Activated T-cell treated with anti-CD3 and anti-CD28 coated beads for 24 hours (primary cell): ENCODE measurements at places on chromosomes 5 and 9.

DNA sequence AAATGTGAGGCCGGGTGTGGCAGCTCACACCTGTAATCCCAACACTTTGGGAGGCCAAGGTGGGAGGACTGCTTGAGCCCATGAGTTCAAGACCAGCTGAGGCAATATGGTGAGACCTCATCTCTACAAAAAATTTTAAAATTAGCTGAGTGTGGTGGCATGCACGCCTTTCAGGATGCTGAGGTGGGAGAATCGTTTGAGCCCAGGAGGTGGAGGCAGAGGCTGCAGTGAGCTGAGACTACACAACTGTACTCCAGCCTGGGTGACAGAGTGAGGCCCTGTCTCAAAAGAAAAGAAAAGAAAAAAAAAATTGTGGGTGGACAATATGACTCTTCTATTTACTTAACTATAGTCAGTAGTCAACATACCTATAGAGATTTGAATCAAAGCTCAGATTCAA, 4.8 kb downstream of the CHD1 start:
- DNase-seq: no peak

GRCh38 chr5:55851675-55851979, 470 bp downstream of the IL31RA start:
- DNase-seq: no peak

DNA sequence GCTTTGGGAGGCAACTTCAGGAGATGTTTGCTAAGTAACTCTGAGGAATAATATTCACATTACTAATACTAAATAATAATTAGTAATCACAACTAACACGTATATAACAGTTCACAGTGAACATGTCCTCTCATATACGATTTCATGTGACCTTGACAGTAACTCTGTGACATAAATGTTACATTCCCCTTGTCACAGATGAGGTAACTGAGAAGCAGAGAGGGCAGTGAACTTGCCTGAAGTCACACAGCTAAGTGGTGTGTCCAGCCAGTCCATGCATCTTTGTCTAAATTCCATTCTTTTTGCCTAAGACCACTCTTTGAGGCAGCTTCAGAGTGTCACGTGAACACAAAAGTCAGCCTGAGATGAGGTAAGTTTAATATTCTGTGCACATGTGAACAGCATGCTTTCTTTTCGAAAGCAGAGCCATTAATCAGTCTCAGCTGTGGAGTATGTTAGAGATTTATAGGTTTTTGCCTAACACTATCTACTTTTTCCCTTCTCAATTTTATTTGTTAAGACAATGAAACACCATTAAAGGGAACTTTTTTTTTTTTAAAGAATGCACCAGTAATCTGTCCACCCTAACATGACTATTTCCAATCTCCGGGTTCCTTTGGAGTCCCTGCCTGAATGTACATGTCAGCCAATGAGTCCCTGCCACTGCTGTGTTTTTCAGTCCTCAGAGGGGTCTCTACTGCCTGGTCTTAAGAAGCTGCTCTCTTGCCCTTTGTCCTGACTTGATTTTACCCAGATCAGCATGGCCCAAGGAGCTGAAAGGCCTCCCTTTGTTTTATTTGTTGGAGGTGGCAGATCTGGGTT, 43.5 kb downstream of the SH3PXD2B start:
- no peak for DNase-seq

DNA sequence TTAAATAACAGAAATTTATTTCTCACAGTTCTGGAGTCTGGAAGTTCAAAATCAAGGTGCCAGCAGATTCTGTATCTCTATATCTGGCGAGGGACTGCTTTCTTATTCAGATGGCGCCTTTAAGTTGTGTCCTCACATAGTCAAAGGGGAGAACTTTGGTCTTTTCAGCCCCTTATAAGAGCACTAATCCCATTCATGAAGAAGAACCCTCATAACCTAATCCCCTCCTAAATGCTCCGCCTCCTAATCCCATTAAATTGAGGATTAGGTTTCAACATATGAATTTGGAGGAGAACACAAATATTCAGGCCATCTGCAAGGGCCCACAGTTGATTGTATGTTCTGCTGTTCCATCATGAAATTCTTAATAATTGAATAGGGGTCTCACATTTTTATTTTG, 10.8 kb upstream of the CCDC152 start:
- DNase-seq: no peak

GRCh38 chr5:174354571-174354970, 309.1 kb downstream of the NSG2 start:
- no peak for DNase-seq

- no peak for DNase-seq
Measured at GRCh38 chr9:11962327-11962726, 730.9 kb upstream of the TYRP1 start.

DNA sequence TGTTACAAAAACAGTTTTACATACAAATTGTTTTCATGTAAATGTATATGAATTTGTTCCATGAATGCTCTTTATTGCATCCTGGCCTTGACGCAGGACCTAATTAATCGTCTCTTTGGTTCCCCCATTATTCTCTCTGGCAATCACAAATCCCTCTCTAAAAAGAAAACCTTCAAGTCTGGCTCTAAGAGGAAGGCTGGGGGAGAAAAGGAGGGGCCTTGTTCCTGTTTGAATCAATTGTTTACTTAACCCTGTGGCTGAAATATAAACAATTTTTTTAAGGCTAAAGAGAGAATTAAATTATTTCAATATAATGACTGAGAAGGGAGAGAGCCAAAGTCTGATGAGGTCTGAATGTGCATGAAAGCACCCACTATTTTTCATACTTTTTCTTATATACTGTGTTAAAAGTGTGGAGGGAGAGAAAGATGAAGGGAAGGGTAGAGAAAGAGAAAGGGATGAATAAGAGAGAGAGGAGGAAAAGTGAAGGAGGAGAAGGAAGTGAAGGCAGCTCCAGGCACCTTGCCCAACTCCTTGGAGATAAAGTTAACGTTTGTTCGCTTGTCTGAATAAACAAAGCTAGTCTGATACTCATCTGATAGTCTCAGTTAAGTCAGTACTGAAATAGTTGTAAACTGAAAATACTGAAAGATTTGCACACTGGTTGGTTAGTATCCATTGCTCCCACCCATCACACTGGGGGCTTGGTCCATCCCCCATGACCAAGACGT, 116.4 kb upstream of the SPDL1 start:
- DNase-seq: no peak

- DNase-seq: no peak
Measured at GRCh38 chr5:80955082-80955590, 5.0 kb upstream of the RASGRF2 start.

DNA sequence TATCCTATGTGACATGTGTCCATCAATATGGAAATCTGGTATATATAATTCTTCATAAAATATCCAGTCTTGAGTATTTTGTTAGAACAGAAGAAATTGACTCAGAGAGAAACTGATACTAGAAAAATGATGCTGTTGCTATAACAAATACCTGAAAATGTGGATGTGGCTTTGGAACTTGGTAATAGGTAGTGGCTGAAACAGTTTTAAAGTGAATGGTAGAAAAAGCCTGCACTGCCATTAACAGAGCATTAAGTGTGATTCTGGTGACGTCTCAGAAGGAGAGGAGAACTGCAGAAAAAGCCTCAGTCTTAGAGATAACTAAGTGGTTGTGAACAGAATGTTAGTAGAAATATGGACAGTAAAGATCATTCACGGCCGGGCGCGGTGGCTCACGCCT, 634.9 kb upstream of the ZNF608 start:
- no peak for DNase-seq

DNA sequence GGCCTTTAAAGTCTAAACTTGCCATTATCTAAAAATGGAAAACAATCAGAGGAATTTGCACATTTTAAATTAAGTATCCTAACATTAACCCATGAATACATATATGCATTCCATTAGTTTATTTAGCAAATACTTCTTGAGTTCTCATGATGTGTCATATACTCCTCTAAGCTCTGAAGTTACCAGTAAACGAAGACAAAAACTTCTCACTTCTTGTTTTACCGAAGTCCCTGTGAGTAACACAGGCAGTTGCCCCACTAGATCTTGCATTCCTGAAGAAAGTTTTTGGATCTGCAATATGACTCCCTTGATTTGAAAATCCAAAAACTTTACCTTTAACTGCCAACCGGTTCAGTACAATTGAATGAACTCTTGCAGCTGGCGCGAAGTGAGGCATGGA, 439.0 kb upstream of the MPDZ start:
- DNase-seq: no peak

- DNase-seq: no peak
Measured at GRCh38 chr9:81562231-81563019, 126.9 kb downstream of the TLE1 start.

GRCh38 chr5:132460846-132461568, 29.6 kb downstream of the IRF1 start:
- DNase-seq: no peak

- no peak for DNase-seq
Measured at GRCh38 chr5:57335092-57335660, 147.4 kb downstream of the ACTBL2 start.

DNA sequence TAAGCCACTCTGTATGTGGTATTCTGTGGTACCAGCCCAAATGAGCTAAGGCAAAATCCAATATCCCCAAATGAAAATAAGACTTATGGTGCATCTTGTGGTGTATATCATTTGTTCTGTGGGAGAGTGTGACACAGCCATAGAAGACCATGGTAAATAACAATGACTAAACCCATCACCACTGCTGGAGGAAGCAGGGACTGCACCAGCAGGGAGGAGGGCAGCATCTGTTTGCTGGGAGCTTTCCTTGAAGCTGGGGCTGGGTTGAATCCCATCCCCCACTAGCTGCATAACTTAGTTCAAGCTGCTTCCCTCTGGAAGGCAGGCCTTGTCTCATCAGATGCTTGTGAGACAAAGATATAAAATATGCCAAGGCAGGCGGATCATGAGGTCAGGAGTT, 14.2 kb downstream of the GADD45G start:
- no peak for DNase-seq

DNA sequence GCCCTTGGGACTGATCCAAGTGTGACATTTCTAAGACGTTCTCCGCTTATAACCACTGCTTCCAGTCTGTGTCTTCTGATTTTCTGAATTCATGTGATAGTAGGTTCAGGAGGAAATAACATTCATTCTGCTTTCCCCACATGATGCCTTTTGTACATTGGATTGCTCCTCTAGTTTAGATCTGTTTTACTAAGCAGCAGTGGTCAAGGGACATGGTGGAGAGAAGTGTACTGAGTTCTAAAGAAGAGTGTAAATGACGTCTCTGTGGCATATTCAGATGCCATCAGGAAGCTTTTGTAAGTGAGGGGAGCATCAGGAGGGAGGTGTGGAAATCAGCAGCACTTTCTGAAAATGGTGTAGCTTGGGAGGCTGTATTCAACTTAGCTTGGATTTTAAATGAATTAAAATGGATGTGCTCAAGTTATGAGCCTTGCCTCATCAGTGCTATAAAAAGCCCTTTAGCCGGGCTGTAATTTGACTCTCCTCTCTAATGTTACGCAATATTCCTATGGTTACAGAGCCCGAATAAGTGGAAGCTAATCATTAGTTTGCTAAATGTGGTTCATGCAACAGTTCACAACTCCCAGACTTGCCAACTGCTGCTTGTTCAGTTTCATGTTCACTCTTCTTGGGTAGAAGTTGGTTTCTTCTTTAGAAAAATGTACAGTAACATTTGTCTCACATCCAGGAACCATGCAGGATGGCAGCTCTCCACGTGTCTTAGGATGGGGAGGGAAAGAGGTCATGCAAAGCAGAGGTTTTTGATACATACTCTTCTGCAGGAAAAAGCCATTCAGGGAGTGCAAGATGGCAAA, 281.3 kb downstream of the ARHGAP26 start:
- no peak for DNase-seq

- DNase-seq: no peak
Measured at GRCh38 chr5:140575309-140575708, 10.7 kb downstream of the SLC35A4 start.

DNA sequence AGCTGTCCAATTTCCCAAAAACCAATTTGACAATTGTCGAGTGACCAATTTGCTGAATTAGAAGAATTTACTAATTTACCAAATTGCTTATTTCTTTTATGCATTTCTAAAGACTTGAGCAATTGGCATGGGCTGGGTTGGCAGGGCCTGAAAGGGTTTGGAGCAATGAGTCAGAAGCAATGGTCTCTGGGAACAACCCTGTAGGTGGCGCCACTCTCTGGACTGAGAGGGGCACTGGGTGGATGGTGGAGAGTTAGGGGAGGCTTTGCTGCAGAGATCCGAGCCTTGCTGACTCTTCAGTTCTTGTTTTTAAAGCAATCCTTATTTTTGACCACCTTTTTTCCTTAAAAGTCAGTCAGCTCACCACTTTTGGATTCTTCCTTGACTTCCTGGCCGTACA, 71.5 kb upstream of the RPS23 start:
- no peak for DNase-seq

DNA sequence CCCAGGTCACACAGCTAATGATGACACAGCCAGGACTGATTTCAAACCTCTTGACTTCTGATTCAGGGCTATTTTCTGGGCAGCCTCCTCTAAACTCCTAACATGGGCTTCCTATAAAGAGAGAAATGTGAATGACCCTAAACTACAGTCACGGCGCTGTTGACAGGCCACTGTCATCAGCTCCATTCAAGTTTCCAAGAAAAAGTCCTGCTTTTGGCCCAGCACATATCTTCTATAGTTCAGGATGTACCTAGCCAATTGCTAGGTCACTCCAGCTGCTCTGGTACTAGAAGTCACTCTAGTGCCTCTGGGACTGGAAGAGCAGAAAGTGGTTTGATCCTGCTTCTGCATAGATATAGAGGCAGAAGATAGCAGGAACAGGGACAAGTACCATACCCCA, 64.9 kb upstream of the TARS1 start:
- no peak for DNase-seq

DNA sequence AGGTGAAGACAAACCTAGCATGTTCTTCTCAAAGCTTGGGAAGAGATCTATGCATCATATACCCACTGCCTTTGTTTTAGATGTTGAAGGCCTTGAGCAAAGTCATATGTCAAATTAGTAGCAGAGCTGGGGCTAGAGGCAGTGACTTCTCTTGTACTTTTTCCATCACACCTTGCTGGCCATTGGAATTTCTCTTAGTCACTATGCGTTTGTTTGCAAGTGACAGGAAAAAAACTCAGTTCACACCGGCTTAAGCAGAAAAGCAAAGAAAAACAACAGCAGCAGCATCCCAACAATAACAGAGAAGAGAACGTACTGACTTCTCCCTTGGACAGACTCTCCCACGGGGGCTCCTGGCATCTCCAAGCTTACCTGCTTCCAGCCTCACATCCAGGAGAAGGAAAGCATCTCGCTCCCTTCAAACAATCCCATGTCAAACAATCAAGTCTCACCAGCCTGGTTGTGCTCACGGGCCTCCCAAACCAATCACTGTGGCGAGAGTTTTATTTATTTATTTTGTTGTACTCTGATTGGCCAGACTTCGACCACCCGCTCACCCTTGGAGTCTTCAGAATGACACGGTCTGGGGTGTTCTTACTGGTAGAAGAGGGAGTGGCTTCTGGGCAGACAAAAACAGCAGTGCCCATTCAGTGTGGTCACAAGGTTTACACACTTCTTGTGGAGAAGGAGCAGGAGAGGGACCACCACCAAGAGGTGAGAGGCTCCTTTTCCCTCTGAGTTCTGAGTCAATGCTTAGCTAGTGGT, 83.8 kb upstream of the STC2 start:
- no peak for DNase-seq
